Stimulated activated CD4-positive, alpha-beta T cell treated with anti-CD3 and anti-CD28 coated beads, Interleukin-1b, Interleukin-23, amount 100 ng/mL, for 1 hour (primary cell): ENCODE measurements at places on chromosomes 3 and 15.

- DNase-seq: no peak
Observed at GRCh38 chr3:118980832-118981231, 53.8 kb downstream of the IGSF11 start.

- no peak for DNase-seq
Observed at GRCh38 chr15:76964157-76964556, 30.8 kb upstream of the PSTPIP1 start.

GRCh38 chr3:73427048-73427706 is 197.6 kb downstream of the PDZRN3 start:
- DNase-seq: no peak

DNA sequence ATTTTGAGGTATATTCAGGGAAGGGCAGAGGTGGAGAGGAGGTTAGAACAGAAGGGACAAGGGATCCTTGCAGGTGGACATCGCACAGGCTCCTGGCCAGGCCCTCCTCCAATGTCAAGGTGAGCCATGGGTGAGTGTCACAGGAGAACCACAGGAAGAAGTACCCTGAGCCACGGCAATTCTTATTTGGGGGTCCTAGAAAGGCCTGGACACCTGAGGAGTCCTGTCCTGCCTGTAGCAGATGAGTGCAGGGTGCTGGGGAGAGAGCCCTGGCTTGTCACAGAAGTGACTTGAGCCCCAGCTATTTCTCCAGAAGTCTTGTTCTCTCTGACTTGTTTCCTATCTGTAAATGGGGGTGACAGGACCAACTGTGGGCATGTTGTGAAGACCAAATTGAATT is 4.3 kb downstream of the SLC6A20 start:
- DNase-seq: no peak

GRCh38 chr15:89775815-89776214 is 317 bp upstream of the MESP2 start:
- DNase-seq: no peak

- no peak for DNase-seq
Observed at GRCh38 chr3:46667061-46667621, 26.3 kb downstream of the ALS2CL start.

DNA sequence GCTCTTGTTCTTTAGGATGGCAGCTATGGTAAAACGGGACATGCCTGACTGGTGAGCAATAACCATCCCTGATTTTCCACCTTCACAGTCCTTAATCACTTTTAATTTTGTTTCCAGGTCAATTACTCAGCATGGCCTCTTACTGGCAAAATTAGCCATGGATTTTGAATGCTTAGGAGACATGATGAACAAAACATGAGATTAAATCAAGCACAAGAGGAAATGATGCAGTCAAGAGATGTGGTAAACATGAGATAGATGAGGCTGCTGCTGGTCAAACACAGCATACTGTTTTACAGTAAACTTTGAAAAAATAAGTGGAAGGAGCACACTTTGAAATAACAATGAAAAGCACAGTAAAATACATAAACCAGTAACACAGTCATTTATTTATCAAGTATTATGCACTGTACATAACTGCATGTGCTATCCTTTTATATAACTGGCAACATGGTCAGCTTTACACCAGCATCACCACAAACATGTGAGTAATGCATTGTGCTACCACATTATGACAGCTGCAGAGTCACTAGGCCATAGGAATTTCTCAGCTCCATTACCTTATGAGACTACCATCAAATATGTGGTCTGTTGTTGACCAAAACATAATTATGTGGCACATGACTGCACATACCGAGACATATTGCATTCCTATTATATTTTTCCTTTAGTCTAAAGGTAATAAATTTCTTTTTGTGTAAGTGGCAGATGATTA is 30.1 kb upstream of the ZNF502 start:
- no peak for DNase-seq

- no peak for DNase-seq
Observed at GRCh38 chr3:100810671-100811070, 101.4 kb downstream of the TFG start.

GRCh38 chr15:49898097-49898496 is 220.9 kb downstream of the ATP8B4 start:
- DNase-seq: no peak

DNA sequence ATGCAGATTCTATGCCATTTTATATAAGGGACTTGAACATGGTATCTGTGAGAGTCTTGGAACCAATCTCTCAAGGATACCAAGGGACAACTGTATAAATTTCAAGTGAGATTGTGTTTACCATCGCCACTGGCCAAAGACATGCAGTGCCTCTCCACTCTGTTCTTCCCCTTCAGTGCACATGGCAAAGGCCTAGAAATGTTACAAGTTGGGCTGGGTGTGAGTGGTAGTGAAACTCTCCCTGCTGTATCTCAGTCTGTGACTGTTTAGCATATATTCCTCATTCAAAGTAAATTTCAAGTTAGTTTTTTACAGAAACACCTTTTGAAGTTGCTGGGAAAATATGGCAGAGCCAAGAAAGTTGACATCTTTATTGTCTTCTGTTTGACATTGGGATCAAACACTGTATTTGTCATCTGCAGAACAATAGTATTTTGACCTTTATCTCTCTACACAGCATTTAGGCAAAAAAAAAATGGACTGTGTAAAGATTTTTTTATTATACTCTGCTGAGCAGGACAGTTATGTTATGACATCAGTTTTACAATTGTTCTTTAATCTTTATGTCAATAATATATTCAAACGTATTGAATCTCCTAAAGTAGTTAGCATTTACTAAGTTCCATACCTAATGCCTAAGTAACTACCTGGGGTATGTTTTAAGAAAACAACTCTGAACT is 101.4 kb downstream of the CCNL1 start:
- DNase-seq: no peak

DNA sequence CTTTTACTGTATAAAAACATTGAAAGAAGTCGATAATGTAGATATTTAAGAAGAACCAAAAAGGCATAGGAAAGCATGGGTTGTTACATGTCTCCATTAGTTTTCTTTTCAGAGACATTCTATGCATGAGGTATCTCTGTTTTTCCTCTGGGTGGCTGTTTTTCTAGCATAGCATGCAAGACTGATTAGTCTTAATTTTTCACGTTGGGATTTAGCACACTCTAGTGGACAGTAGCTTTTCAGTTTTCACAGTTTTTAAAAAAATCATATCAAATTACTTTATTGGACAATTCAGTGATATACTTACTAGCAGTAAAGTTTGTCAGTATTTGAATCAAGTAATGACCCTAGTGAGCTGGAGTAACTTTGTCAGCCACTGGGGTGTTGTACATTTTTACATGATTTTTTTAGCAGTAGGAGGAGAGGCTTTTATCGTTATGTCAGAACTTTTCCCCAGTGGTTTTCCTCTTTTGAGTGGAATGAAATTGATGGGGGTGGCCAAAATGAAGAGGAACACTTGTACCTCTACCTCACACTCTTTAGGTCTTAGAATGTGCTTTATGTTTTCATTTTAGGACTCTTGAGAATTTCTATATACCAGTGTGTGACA is 57.2 kb downstream of the SEC22A start:
- no peak for DNase-seq

DNA sequence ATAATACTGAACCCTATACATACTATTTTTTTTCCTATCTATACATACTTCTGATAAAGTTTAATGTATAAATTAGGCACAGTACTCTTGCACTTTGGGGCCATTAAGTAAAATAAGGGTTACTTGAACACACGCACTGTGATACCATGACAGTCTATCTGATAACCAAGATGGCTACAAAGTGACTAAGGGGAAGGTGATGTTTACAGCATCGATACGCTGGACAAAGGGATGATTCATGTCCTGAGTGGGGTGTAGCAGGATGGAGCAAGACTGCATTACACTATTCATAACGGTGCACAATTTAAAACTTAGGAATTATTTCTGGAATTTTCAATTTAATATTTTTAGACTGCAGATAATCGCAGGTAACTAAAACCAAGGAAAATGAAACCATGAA is 30.0 kb upstream of the SLC2A2 start:
- DNase-seq: no peak

DNA sequence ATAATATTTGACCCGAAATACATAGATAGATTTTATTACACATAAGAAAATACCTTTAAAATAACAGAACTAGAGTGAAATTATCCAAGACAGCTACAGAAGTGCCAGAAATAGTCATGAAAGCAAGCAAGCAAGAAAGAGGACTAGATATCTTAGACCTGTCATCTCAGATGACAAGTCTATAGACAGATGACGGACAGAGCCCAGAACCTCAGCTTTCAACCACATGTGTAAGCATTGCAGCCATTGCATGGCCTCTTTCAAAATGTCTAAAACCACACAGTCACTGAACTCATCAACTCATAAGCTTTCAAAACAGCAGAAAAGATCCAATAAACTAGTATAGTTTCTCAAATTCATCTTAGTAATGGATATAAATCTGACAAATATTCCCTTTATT is 59.8 kb upstream of the FHIT start:
- no peak for DNase-seq

DNA sequence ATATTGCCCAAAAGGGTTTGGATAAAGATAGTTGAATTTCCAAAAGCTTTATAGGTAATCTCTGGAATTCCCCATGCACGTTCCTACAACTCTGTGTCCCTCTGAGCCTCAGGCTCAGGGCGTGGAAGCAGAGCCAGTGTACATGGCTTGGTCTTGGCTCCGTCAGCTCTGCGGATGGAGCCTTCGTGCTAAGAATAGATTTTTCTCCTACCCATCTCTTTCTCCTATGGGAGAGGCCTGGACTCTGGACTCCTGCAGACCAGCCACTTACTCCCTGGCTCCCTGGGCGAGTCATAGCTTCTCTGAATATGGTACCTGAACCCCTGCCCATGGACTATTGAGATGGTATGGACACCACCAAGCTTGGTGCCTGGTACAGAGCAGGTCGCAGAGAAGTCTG is 99.9 kb downstream of the EEFSEC start:
- no peak for DNase-seq

- DNase-seq: no peak
Observed at GRCh38 chr3:164332831-164333802, 745.2 kb downstream of the SI start.

DNA sequence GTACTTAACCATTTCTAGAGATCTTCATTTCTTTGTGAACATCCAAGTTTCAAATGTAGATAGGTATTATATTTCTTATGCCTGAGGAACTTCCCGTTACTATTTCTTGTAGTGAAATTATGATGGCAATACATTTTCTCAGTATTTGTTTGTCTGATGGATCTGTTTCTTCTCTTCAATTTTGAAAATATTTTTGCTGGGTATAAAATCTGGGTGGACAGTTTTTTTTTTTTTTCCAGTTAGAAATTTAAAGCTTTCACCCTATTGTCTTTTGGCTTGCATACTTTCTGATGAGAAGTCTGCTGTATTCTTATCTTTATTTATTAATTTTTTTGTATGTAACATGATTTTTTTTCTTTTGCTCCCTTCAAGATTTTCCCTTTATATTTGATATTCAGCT is 175.8 kb downstream of the SV2B start:
- DNase-seq: no peak

- no peak for DNase-seq
Observed at GRCh38 chr15:22258398-22259150, 178.2 kb downstream of the OR4M2 start.

DNA sequence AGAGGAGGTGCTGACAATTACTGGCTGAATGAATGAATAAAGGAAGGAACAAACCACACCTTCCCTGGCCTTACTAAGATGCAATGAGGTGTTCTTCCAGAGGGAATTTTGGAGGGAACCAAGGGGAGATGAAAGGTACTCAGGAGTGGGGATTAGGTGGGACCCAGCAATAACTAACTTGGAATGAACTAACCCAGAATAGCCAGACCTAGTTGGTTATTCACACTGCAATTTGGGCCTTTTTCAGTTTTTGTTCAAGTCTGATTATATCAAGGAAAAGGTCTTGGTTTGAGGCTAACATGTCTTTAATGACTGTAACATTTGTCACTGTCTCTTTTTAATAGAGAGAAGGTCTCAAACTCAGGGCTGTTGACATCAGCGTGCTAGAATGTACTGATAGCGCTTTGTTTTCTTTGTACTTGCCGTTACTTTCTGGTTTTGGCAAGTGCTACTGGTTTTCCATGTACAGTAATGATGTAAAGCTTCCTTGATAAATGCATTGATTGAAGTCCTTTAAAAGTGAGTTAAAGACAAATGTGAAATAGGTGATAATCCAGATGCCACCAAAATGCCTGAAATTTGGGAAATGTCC is 3.2 kb upstream of the PLXND1 start:
- DNase-seq: no peak

DNA sequence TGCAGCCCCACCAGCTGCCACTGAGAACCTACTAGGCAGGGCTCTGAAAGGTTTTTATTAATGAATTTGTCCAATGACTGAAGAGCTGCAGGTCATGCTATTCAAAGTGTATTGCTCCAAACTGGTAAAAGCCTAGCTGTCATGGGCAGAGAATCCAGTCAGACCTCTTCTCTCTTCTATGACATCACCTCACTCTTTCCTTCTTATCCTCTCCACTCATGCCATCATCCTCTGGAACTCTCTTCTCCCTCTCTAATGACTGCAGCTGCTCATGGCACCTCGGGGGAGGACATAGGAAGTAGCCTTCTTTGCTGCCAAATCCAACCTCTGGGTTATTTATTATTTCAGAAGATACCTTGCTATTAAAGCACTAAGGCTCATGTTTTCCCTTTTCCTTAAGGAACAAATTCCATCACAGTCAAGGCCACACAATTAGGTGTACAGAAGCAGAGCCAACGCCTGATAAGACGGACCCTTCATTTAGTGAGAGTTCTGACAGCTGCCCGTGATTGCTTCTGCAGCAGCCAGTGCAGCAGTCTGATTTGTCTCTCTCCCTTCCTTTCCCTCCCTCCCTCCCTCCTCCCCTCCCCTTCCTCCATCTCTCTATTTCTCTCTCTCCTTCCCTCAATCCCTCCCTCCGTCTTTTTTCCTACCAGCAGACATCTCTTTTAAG is 87.0 kb upstream of the ONECUT1 start:
- no peak for DNase-seq

DNA sequence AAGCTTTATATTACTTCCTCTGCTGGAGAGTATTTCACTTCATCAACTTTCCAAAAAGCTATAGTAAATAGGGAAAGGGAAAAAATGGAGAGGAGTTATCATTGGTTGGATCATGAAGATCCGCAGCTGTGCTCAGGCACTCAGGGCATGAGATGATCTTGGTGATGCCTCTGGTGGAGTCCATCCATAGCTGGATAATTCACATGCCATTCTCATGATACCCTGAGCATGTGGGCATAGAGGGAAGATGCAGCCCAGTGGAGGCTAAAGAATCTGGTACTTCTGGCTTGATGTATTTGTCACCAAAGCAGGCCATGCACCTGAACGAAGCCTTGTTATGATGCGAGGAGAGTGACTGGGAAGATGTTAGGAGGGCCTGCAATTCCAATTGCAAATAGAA is 150.2 kb downstream of the CHST2 start:
- DNase-seq: no peak
